Panc1 (cell line): ENCODE measurements at places on chromosomes 13 and 19. TPM values are rescaled to one million over a fixed set of nuclear protein-coding genes. Genes with fewer than 3 reads are reported as not detected.
A peak's percentile ranks its signal among the peaks of the same experiment; 100 is the strongest.

Gene SLC5A5
- total RNA-seq: 6.3 TPM

Gene URAD
- total RNA-seq: not detected

Gene CGB1
- total RNA-seq: not detected

Gene AP1M2
- 10.1 TPM for total RNA-seq

Gene PRTN3
- total RNA-seq: 1.5 TPM

DNA sequence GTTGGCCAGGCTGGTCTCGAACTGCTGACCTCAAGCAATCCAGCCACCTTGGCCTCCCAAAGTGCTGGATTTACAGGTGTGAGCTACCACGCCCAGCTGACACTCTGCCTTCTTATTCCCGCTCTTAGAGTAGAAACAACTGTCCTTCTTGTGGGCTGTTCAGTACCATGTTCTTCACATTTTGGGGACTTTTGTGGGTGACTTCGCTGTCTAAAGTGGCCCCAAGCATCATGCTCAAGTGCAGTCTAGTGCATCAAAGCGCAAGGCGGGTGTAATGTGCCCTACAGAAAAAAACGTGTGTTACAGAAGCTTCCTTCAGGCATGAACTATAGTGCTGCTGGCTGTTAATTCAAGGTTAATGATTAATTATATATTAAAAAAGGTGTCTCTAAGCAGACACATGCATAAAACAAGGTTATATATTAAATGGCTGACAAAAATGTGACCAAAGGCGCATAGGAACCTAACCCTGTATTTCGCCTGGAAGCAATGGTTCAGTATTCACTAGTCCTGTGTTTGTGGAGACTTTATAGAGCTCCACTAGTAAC, 38.3 kb downstream of the ABCC4 start:
- H3K4me3 ChIP-seq: no peak overlapping the region
- H3K27ac ChIP-seq: 0 out of 2 replicates have a peak overlapping the region, but pooled peaks have one; percentile 18
- DNase-seq: no peak
- H3K36me3 ChIP-seq: no peaks in the 10 kb centered on the region
- H3K27me3 ChIP-seq: no peaks in the 10 kb centered on the region

GRCh38 chr13:103143432-103143831, 77.2 kb upstream of the SLC10A2 start:
- no peaks in the 10 kb centered on the region for H3K27me3 ChIP-seq
- no peak overlapping the region for H3K27ac ChIP-seq
- no peaks in the 10 kb centered on the region for H3K4me1 ChIP-seq

DNA sequence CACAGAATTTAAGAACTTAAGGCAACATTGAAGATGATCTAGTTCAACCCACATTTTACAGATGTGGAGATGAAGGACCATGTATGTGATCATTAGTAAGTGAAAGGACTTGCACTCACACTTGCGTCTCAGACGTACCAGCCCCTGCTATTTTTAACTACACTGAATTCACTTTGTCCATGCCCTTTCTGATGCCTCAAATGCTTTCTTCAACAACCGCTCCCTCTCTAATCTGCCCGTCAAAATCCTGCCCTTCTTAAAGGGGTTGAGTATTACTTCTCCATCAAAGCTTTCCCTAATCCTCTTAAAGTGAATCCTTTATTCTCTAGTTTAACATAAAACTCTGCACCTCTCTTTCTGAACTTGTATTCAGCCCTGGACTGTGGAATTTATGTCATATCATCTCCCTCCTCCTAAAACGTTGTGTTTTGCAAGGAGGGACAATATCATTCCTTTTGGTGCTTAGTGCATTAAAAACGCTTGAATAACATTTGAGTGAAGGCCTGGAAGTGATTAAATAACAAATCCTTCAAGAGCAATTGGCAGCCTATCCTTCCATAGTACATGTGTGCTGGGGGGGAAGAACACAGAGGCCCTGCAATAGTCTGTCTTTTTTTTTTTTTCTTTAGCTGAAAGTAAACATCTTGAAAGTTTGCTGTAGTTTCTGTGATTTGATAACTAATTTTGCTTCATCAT, 493.3 kb downstream of the LMO7 start:
- no peaks in the 10 kb centered on the region for H3K4me1 ChIP-seq
- no peak overlapping the region for H3K27ac ChIP-seq
- DNase-seq: no peak
- no peak overlapping the region for H3K4me3 ChIP-seq
- no peaks in the 10 kb centered on the region for H3K27me3 ChIP-seq
- no peaks in the 10 kb centered on the region for H3K36me3 ChIP-seq

DNA sequence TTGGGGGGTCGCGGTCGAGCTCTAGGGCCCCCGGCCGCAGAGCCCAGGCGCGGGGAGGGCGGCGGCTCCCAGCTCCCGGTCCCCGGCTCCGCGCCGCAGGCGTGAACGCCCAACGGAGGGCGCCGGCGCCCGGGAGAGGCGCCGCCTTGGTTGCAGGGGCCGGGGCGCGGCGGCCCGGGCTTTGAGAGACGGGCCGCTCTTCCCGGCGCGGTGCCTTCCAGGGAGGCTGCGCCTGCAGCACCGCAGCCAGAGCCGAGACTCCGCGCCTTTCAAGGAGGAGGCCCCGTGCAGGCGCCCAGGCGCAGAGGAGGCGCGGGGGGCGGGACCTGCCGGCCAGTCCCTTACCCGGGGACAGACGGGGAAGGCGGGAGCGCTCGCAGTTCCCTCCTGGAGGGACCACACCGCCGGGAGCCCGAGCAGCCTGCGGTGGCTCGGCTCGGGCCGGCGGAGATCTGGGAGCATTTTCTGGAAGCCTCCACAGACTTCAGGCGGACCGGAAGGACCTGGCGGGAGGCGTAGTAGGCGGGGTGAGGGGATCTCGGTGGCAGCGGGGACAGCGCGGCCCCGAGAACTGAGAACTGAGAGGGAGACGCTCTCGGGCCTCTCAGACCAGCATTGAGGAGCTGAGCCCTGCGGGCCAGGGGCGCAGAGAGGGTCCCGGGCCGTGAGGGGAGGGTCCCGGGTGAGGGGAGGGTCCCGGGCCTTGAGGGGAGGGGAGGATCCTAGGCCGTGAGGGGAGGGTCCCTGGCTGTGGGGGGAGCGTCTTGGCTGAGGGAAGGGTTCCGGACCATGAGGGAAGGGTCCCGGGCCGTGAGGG, 25.5 kb upstream of the MCF2L start:
- DNase-seq: no peak
- H3K27ac ChIP-seq: no peak overlapping the region
- no peaks in the 10 kb centered on the region for H3K4me1 ChIP-seq
- H3K4me3 ChIP-seq: peak overlapping the region; percentile 50
- no peaks in the 10 kb centered on the region for H3K27me3 ChIP-seq

DNA sequence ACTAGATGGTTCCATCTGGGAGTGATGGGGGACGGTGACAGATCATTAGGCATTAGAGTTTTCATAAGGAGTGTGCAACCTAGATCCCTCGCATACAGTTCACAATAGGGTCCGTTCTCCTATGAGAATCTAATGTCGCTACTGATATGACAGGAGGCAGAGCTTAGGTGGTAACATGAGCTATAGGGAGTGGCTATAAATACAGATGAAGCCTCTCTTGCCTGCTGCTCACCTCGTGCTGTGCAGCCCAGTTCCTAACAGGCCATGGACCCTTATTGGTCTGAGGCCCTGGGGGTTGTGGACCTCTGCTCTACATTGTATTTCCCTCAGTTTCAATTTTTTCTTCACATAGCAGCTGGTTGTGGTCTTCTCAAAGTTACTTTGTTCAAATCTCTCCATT, 56.5 kb downstream of the CDK8 start:
- no peak overlapping the region for H3K27ac ChIP-seq
- H3K36me3 ChIP-seq: no peaks in the 10 kb centered on the region
- no peaks in the 10 kb centered on the region for H3K27me3 ChIP-seq
- DNase-seq: no peak
- H3K4me1 ChIP-seq: no peaks in the 10 kb centered on the region
- no peak overlapping the region for H3K4me3 ChIP-seq

DNA sequence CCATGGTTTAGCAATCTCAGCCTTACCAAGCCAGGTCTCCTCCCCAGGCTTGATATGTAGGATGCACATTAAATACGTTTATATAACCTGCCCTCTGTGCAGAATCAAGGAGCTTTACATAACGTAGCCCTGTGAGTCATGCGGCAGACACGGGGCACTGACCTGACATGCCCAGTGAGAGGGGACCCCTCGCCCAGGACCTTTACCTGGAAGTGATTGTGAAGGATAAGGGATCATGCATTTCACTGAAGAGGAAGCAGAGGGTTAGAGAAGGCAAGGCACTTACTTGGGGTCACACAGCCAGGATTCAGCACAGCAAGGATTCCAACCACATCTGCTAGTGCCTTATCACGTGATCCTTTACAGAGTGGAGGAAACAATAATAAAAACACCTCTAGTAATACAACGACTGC, 18.9 kb upstream of the FOSB start:
- H3K4me1 ChIP-seq: peaks cover 15% of the 10 kb centered on the region; the same call in 1 of the 2 replicates
- no peak overlapping the region for H3K27ac ChIP-seq
- DNase-seq: no peak
- no peak overlapping the region for H3K4me3 ChIP-seq
- no peaks in the 10 kb centered on the region for H3K27me3 ChIP-seq
- no peaks in the 10 kb centered on the region for H3K36me3 ChIP-seq

- H3K27me3 ChIP-seq: no peaks in the 10 kb centered on the region
- H3K4me3 ChIP-seq: peak overlapping the region; percentile 93
- H3K36me3 ChIP-seq: no peaks in the 10 kb centered on the region; the same call in 1 of the 2 replicates
- no peak for DNase-seq
- peaks cover 24% of the 10 kb centered on the region for H3K4me1 ChIP-seq
Observed at GRCh38 chr19:41883463-41883820, 458 bp downstream of the ARHGEF1 start.

GRCh38 chr13:74169676-74170075, 35.5 kb upstream of the KLF12 start:
- H3K27me3 ChIP-seq: no peaks in the 10 kb centered on the region
- no peaks in the 10 kb centered on the region for H3K36me3 ChIP-seq
- no peaks in the 10 kb centered on the region for H3K4me1 ChIP-seq
- no peak overlapping the region for H3K27ac ChIP-seq
- DNase-seq: no peak

GRCh38 chr13:30659980-30660379, 42.3 kb downstream of the USPL1 start:
- H3K27ac ChIP-seq: no peak overlapping the region
- H3K4me3 ChIP-seq: no peak overlapping the region
- H3K27me3 ChIP-seq: no peaks in the 10 kb centered on the region
- no peak for DNase-seq
- 0 out of 2 replicates have a peak, but pooled peaks cover 8% of the 10 kb centered on the region for H3K4me1 ChIP-seq
- H3K36me3 ChIP-seq: peaks cover 17% of the 10 kb centered on the region

- no peaks in the 10 kb centered on the region for H3K27me3 ChIP-seq
- no peak overlapping the region for H3K27ac ChIP-seq
- H3K4me1 ChIP-seq: no peaks in the 10 kb centered on the region
- no peak for DNase-seq
- H3K4me3 ChIP-seq: no peak overlapping the region
Observed at GRCh38 chr13:80161219-80161618, 179.7 kb downstream of the SPRY2 start.

GRCh38 chr13:68748038-68748437, 1359.6 kb upstream of the ATXN8OS start:
- peak overlapping the region; percentile 69 for H3K27ac ChIP-seq
- no peaks in the 10 kb centered on the region for H3K27me3 ChIP-seq
- DNase-seq: no peak
- H3K36me3 ChIP-seq: no peaks in the 10 kb centered on the region
- peaks cover 4% of the 10 kb centered on the region; the same call in 1 of the 2 replicates for H3K4me1 ChIP-seq

DNA sequence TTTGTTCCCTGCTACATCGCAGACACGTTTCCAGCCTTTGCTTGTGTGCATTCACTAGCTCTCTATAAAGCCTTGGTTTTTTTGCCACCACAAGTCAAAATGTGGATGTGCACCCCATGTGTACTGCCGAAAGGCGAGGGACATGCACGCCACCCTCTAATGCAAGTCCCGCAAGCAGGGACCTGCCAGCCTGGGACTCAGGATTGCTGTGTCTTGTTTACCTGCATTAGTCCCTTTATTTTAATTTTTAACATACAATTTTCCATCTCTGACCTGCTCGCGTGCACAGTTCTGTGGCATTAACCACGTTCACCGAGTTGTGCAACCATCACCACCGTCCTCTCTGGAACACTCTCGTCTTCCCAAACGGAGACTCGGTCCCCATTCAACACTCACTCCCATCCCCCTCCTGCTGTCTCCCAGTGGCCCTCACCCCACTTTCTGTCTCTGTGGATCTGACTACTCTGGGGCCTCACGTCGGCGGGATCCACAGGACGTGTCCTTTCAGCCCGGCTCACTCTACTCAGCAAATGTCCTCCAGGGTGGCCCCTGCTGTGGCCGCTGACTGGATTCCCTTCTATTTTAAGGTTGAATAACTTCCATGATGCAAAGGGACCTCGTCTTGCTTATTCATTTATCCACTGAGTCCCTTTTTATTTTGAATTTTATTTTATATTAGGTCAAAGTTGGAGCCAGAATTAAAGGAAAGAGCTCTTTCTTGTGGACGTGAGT, 58.4 kb downstream of the RASA3 start:
- DNase-seq: no peak
- no peak overlapping the region for H3K27ac ChIP-seq

GRCh38 chr13:30675717-30676116, 58.0 kb downstream of the USPL1 start:
- peak overlapping the region; percentile 5; the same call in 1 of the 2 replicates for H3K27ac ChIP-seq
- H3K27me3 ChIP-seq: no peaks in the 10 kb centered on the region
- no peak for DNase-seq
- H3K4me3 ChIP-seq: no peak overlapping the region
- H3K36me3 ChIP-seq: no peaks in the 10 kb centered on the region

DNA sequence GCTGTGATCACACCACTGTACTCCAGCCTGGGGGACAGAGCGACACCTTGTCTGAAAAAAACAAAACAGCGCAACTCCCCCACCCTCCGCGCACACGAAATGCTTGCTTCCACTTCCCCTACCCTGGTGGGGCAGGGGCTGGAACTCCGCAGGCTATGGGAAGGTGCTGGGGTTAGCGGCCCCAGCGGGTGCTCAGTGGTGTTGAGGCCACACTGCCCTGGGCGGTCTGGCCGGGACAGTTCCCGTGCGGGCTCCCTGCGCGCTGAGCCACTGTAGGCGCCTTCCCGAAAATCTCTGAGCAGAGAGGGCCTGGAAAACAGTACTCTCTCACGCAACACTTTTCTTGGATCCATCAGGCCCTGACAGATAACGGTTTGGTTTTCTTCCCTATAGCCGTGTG, 1.1 kb upstream of the WTIP start:
- H3K27ac ChIP-seq: peak overlapping the region; percentile 88
- H3K4me1 ChIP-seq: peaks cover 15% of the 10 kb centered on the region
- no peaks in the 10 kb centered on the region for H3K36me3 ChIP-seq
- H3K27me3 ChIP-seq: no peaks in the 10 kb centered on the region
- DNase-seq: no peak

DNA sequence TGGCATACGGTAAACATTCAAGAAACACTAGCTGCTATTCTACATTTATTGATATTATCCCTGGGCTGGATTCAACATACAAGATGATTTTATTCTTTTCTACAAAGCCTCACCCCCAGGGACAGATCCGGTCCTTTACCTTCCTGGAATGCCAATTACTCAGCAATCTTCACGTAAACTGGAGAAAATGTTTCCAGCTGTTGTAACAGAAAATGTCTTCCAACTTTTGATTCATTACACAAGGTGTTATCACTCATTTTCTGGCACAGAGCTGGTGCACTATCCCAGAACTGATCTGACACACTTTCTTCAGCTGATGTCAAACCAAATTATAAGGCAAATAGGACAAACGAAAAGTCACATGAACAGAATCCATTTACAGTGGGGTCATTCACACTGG, 33.1 kb downstream of the DCLK1 start:
- no peak for DNase-seq
- no peaks in the 10 kb centered on the region for H3K36me3 ChIP-seq
- H3K27me3 ChIP-seq: no peaks in the 10 kb centered on the region
- H3K4me1 ChIP-seq: no peaks in the 10 kb centered on the region
- no peak overlapping the region for H3K4me3 ChIP-seq

GRCh38 chr19:8576273-8576993, 809 bp downstream of the MYO1F start:
- no peak for DNase-seq
- H3K36me3 ChIP-seq: no peaks in the 10 kb centered on the region
- H3K4me3 ChIP-seq: no peak overlapping the region
- H3K27me3 ChIP-seq: no peaks in the 10 kb centered on the region
